ENCODE measurements at places on chromosomes 2 and 18.
A peak's percentile ranks its signal among the peaks of the same experiment; 100 is the strongest.

DNA sequence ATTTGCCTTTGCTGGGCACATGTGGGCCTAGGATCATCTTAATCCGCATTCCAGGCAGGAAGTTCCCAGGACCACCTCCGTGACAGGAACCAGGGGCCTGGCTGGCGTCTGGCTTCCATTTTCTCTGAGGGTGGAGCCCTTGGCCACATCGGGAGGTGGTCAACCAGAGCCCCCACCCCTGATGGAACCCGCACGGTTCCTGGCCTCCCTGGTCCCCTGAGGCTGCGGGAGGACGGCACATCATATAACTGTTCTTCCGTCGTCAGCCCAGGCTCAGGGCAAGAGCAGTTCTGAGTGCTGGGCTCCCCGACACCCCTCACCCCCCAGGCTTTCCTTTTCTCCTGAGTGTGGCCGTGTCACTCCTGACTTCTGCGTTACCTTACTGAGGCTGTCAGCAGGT is 13.5 kb downstream of the ESPNL start:
- no peak for DNase-seq

DNA sequence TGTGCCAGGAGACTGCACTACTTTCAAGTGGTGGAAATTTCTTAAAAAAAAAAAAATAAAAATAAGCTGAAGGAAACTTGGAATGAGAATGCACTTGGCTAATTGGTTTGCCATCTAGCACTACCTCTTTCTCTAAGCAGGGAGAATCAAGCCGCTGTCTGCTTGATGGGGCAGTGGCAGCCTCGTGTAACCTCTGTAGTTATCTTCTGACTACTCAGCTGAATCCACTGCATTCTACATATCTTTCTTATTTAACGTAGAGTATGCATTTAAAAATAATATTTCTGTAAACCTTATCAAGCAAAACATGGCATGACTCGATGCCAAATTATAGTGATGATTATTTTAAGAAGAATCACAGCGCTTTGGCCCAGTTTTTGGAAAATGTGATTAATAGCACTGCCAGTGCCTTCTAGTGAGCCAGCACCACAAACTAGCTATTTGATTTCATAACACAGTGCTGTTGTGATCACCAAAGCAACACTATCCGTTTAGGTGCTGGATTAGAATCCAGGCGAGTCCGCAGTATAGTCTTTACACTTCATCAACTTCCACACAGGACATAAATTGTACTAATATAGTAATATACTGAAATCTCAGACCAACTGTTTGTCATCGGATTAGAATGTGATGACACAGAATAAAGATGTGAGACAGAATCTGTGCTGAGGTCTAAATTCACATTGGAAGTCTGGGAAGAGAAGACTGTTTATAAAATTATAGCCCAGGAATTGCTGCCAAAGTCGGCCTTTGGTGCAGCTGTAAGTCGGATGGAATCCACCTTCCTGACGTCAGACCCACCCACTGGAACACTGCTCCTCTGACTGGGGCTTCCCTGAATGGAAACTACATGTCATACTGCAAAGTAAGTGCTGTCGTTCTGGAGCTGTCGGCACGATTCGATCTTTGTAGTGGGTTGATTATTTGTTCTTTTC is 136.5 kb upstream of the ETAA1 start:
- DNase-seq = no peak

DNA sequence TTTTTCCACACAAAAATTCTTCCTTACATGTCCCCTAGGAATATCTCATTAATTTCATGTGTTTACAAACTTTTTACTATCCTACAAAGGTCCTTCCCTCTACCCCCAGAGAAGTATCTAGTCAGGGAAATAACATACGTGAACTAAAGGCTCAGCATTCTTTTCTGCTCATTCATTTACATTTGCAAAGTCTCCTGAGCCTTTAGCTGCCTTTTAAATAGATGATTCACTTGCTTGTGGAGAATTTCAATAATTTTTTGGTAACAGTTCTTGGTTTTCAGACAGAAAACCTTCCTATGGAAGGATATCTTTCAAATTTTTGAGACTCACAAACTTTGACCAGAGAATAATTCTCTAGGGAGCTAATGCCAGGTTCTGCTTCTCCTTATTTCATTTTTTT is 81.5 kb upstream of the RMDN2 start:
- no peak for DNase-seq

GRCh38 chr2:143564419-143564818 is 435.2 kb downstream of the ARHGAP15 start:
- DNase-seq = no peak

GRCh38 chr2:112335600-112335999 is 60.2 kb downstream of the ZC3H6 start:
- DNase-seq = no peak

DNA sequence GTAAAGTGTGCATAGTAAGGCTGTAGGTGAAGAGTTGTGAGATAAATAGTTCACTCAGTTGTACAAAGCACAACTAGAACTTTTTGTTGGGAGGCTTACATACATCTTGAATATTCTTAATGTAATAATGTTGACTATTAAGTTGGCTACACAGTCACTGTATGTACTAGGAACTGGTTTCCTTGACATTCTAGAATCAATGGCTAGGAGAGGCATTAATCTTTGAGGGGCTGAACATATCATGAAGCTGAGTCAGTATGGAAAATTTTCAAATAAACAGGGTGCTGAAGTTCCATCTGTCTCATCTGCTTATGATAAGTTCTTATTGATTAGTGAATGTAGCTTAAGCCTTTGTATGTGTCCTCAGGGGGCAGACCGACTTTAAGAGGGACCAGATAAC is 23.4 kb downstream of the METTL21A start:
- DNase-seq = no peak

GRCh38 chr18:45212181-45213039 is 402.9 kb upstream of the SLC14A2 start:
- peak; percentile 49 for DNase-seq

GRCh38 chr2:40118622-40119021 is 333.3 kb downstream of the SLC8A1 start:
- no peak for DNase-seq

- no peak for DNase-seq
Observed at GRCh38 chr18:79866889-79867574, 69.3 kb downstream of the KCNG2 start.

DNA sequence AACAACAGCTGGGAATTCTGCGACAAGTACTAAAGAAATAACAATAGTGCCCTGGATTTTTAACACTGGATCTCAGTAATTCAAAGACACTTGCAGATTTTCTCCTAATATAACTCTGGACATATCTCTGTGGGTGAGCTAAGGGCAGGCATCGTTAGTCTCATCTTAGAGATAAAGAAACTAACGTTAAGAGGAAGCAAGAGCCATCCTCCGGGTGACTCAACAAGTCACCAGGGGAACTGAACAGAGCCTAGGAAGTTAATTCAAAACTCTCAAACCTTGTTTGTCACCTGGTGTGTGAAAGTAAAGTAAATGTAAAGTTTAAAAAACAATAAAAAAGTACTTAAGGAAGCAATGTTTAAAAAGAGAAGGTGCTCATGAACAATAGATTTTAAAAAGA is 41.6 kb upstream of the NRP2 start:
- no peak for DNase-seq

- no peak for DNase-seq
Observed at GRCh38 chr2:189442468-189442867, 1.2 kb downstream of the WDR75 start.

GRCh38 chr2:226312155-226312554 is 487.5 kb downstream of the IRS1 start:
- no peak for DNase-seq

DNA sequence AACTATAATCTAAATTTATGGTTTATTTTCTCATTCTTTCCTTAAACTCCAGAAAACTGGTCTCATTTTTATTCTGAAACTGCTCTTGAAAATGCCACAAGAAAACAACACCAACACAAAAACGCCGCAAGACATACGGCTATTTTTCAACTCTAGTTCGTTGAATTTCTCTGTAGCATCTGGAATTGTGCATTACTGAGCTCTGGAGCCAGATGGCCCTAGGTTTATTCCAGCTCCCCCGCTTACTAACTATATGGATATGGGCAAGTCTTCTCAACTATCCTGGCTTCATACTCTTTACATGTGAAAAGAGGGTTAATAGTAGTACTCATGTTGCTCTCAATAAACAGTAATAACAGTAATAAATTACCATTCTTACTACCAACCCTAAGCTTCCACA is 19.9 kb downstream of the FAM98A start:
- no peak for DNase-seq

GRCh38 chr2:183812091-183812490 is 687.8 kb downstream of the NUP35 start:
- DNase-seq = no peak

GRCh38 chr2:212076456-212076855 is 462.1 kb downstream of the ERBB4 start:
- no peak for DNase-seq

DNA sequence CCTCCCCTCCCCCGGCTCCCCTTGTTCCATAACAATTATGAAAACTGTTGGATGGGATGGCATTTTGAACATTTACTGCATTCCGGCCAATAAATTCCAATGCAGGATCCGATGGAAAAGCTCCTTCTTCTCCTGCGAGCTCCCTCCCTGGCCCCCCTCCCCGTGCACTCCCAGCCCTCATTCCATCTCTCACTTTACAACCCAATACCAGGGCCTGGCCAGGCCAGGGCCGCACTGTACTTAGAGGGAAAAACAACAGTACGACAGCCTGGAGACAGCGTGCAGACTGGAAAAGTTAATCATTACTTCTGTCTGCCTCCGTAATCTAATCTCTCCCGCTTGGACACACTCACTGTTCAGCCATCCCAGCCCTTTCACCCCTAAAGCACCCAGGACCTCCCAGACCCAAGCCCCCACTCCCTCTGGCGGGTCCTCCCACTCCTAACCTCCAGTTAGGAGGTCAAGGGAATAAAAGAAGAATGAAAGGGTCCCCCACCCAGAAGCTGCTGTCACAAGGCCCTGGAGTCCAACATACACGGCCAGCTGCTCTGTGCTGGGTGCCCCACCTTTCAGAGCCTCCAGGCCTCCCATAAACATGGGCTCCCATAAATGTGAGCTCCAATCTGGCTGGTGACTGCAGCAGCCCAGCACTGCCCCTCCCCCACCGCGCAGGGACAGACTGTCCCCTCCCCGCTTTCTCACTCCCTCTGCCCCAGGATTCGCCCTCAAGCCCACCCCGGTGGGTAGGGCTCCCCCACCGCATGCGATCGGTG is 20.6 kb downstream of the SMAD7 start:
- no peak for DNase-seq

- DNase-seq = no peak
Observed at GRCh38 chr2:127465258-127465657, 47.0 kb downstream of the PROC start.
